ENCODE measurements at places on chromosomes 1 and 21.

GRCh38 chr1:33010932-33011731, 25.6 kb downstream of the AK2 start:
- DNase-seq = no peak

DNA sequence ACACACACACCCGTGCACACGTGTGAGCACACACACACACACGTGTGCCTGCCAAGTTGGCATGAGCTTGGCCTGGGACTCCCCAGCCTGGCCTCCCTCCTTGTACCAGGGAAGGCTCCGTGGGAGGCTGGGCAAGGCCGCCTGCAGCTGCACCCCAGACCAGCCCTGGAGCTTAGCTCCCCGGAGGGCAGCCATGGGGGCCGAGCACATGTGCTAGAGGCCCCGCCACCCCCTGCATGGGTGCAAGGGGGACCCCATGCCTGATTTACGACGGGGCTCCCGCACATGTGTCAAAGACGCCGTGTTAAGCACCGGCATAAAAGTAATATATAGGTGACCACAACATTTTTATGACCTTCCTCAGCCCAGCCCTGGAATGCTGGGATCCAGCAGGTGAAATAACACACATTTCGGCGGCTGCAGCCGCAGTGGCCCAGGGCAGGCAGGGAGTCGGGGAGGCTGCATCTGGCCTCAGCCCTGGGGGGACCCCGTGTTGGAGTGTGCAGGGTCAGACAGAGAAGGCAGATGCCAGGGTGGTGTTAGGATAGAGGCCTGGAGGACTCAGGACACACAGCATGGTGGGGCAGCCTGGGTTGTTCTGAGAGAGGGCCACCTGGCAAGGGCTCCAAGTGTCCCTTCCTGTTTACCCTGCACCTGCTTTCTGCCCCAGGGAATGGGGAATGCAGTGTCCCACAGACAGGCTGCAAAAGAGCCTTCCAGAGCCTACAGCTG, 56.3 kb downstream of the WNT9A start:
- no peak for DNase-seq

GRCh38 chr1:27574871-27575831, 28.8 kb downstream of the AHDC1 start:
- DNase-seq = no peak

DNA sequence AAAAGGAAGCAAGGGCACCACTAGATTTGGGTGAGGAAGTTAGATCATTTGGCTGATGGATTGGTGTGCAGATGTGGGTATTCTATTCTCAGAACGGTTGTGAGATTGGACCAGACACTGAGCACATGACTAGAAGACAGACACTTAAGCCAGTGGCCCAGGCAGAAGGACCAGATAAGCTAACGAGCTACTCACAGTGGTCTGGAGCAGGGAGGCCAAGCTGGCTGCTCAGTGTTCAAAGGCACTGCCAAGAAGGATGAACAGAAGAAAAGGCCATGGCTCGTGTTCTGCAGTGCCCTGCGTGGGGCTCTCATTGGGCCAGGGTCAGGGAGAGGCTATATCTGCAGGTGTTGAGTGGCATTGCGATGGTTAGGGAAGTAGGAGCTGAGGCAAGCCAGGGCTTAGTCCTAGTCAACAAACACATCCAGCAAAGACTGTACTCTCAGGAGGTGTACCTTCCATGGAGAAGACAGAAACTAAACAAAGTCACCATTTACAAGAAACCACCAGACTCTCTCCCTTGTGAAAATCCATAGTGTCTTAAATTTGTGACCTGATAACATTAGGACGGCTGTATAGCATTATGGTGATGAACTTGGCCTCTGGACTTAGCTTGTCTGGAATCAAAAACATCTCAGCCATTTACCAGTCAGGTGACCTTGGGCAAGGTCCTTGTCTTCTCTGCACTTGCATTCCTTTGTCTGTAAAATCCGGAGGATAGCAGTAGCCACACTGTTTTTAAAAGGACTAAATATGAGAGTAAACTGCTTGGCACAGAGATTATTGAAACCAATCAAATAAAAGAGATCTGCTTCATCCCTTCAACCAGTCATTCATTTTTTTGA, 274.5 kb downstream of the SIPA1L2 start:
- no peak for DNase-seq

DNA sequence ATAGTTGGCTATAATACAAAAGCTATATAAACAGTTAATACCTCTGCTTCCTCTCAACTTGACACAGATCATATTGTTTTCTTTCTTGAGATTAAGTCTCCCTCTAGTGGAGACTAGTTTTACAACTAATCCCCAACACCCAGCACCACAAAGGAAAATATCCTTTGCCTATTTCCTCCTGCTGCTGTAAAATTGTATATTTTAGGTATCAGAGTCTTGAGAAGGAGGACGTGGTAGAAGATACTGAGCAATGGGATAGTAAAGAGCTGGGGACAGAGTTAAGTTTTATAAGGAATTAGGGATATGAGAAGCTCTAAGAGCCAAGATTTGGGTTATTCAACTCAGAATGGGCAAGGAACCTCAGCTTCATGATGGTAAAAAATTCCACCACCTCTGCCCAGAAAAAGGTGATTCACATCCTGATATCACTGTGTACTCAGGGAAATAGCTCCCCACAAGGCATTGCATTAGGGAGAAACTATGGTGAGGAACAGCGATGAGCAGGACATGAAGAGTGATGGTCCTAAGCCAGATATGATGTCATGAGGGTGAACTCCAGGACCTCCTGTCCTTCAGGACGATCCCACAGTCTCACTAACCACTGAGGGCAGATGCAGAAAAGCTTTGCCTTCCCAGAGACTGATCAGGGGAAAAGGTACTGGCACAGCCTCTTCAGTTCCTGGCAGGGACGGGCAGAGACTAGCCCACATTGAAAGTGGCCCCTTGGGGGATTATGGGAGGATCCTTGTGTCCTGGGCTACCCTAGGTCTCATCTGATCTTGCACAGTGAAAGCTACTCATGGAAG, 14.7 kb upstream of the CFAP126 start:
- DNase-seq = peak; percentile 58

GRCh38 chr1:26541431-26541815, 11.9 kb downstream of the RPS6KA1 start:
- no peak for DNase-seq

DNA sequence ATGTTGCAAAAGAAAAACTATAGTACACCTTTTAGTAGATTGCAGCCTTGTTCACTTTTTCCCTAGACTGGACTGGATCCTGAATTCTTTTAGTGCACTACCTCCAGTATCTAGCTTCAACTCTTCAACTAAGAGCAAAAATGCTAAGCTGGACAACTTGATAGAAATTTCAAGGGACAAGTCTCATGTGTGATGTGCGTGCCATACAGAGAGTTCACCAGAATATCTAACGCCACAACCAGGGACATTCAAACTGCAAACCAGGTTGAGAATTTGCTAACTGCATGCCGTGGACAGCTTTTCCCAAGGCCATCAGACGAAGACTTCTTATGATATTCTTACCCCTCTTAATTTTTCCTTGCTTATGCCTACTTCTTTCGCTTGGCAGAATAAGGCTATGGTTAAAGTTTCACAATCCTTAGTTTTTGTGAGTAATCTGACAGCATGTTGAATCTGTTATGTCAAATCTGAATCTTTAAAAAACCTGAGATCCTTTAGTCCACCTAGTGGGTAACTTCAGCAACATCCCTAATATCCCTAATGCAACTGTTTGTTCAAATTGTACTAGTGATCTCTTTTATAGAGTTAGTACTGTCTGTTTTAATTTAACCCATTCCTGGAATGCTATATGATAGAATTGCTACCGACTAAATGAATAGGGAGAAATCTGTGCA, 66.4 kb downstream of the DDAH1 start:
- DNase-seq = no peak

GRCh38 chr1:144101397-144102045, 129.7 kb upstream of the FAM72C start:
- DNase-seq = no peak

DNA sequence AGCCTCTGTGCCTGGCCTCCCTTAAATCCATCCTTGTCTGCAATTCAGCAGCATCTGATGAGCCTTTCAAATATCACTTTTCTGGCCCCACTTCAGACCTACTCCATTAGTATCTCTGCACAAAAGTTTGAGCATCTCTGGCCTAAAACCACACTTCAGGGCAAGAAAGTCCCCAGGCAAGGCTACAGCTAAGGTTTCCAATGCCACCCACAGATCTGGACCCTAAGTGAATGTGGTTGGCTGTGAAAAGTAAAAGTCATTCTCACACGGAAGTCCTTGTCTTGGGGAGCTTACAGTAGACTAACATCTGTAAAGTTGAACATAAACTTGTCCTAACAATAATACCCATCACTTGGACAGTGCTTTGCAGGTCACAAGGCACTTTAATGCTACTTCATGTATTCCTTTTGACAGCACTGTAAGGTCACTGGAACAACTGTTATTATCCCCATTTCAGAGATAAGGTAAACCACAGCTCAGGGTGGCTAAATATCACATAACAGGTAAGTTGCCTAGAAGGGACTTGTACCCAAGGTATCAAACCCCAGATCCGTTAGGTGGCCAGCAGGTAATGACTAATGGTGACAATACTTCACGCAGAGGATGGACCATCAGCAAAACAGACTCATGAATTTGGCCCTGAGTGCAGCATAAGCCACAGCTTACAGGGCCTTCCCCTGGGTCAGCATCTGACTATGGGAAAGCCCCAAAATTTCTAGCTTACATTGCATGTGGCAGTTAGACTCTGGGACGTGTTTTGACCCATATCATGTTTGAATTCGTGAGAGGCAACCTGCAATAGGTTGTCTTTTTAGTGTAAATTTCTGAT, 356.0 kb downstream of the HHAT start:
- DNase-seq = no peak

DNA sequence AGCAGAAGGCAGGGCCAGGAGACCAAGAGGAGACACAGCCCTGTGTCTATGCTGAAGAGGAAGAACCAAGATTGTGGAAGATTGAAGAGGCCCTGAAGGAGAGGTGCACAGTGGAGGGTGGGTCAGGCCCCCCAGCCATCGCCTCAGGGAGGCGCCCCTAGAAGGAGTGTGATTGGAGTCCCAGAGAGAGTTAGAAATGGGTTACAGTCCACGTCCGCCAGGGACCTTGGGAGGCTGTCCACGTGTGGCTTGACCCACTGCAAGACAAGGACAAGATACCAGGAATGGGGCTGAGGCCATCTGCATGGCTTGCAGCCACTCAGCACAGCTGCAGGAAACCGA, 375.1 kb downstream of the NPHP4 start:
- DNase-seq = no peak

GRCh38 chr21:42234464-42235241, 15.7 kb downstream of the ABCG1 start:
- DNase-seq = peak; percentile 91

DNA sequence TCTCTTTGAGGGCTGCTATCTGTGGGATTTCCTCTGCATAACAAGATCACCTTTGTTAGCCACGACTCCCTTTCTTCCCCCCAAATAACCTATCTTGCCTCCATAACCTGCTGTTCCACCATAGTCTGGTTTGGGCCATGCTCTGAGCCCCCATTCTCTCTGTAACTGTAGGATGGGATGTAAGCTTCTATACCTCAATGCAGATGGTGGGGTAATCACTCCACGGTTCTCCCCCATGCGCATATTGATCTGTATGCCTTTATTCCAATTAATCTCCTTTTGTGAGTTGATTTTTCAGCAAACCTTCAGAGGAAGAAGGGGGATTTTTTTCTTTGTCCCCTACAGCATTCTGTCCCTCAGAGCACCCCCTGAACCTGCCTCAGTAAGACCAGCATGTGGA, 170.1 kb upstream of the IRF2BP2 start:
- no peak for DNase-seq

DNA sequence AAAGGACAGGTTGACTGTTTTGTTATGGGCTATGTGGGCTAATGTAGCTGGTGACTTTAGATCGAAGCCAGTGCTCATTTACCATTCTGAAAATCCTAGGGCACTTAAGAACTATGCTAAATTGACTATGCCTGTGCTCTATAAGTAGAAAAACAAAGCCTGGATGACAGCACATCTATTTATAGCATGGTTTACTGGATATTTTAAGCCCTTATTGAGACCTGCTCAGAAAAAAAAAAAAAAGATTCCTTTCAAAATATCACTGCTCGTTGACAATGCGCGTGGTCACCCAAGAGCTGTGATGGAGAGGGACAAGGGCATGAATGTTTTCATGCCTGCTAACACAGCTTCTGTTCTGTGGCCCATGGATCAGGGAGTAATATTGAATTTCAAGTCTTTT, 48.1 kb downstream of the CAMSAP2 start:
- no peak for DNase-seq

GRCh38 chr1:224435999-224436398, 1.4 kb upstream of the WDR26 start:
- DNase-seq = no peak

DNA sequence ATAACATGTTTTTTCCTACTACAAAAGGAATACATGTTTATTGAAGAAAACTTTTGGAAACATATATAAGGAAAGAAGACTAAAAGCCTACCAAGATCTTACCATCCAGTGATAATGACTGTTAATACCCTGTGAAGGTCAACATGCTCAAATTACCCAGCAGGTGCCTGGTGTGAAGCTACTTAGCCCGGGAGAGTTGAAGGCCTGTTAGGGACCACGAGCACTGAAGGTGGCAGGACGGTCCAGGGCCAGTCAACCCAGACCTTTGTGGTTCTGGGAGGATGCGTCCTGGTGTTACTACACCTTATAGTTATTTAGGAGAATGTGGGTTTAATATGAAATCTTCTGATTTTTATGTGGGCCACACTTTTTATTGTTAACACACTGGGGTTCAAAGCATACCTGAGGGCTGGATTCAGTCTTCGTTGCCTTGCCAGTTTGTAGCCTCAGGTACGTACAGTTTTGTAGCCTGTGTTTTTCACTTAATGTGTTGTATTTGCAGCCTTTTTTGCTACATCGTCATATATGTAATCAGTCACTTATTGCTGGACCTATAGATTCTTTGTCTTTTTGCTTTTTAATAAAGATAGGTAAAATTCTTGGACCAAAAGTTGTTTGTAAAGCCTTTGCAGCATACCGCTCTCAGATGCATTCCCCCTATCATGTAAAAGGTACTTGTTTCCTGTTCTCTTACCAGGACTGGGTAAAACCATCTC, 9.8 kb downstream of the ITSN1 start:
- no peak for DNase-seq

DNA sequence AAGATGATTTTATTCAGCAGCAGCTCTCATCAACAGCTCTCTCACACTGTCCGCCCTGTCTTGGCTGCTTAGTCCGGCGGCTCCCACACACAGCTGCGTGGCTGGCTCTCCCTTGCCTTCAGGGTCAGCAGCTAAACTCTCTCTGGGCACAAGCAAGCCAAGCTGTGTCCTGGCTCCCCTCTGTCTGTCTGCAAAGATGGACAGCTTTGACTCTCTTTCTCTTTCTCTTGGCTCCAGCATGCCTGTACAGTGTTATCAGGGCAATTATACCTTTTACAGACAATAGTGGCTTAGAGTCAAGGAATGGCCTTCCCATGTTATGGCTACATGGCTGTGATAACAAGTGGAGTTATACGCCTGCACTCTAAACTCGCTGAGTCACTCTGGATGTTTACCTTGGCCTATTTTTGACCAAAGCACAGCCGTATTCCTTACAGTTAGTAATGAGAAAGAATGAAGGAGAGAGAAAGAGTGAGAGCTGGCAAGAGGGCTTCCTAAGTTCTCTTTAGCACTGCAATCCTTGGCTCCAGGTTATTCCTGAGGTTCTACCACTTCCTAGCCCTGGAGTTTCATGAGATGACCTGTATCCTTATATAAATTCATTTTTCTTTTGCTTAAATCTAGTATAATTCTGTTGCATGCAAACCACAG, 59.9 kb upstream of the ZSWIM5 start:
- DNase-seq = no peak

GRCh38 chr1:178664278-178664677, 60.8 kb upstream of the RALGPS2 start:
- no peak for DNase-seq

Measured in NCI-H345 (cell line).